NT2/D1 (cell line): ENCODE measurements at places on chromosomes 1 and 21.

DNA sequence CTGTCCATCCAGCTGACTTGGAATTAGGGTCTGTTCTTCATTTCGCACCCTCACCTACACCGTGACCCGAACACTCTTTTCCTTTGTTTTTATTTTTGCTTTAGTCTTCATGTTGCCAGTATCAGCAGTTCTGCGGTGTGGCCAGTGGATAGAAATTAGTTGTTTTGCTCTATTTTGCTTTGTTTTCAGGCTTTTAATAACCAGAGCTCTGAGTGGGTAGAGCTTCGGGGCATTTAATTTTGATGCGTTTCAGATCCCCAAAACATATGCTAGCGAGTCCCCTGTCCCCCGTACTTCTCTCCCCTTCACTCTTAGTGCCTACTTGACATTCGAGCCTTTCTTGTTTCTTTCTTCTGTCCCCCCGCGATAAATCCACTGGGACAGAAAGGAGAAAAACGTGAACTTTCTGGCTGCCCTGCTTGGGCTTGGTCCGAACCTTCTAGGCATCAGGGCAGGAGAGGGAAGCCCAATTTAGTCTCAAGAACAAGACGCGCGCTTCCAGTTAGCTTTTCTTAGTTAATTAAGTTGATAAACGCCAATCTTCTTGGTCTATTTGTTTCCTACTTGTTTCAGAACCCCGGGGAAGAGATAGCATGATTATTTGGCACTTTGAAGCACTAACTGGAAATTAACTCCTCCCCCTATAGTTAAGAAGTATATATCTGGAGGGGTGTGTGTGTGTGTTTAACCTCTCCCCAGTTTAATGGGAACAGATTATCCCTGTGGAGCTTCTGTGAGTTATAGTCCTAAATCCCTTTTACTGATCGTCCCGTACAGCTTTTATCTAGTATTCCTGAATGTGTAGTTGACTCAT, 839 bp downstream of the SWT1 start:
- DNase-seq: no peak

- DNase-seq: peak; percentile 89
Observed at GRCh38 chr1:202235856-202236837, 42.5 kb downstream of the LGR6 start.

- DNase-seq: no peak
Observed at GRCh38 chr1:85088408-85088784, 40.1 kb upstream of the MCOLN3 start.

DNA sequence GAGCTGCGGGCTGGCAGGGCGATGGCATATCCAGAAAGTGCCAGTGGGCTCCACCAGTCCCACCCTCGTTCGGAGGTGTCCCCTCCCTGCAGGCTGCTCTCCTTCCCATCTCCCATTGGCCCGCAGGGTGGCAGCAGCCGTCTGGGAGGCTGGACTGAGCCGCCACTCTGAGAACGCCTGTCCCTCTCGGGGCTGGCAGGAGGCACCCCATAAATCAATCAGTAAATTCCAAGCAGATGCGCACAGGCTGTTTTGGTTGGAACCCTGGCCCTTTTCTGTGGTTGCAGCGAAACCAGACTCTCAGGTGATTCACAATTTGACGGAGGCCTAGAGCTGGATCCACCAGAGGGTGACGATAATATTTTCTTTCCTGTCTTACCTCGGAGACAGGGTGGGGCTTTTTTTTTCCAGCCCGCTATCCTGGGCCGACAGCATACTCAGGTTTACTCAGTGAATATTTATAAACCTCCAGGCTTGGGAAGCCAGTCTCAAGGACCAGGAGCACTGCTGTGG, 99.7 kb downstream of the GLIS1 start:
- DNase-seq: no peak

DNA sequence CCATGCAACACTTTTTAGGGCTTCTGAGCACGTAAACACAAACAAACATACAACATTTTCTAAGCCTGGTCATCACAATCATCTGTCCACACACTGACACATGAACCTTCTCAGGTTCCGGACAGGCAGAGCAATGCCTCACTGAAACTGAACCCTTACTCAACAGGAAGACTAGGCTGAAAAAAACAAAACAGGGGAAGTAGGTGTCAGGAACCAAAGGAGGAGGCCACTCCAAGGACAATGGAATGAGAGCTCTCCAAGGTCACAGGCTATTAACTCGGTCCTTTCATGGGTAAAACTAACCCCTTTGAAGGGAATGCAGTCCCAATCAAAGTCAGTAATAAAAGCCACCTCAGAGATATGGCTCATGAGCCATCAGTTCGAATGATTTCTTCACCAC, 76.6 kb downstream of the FAM78B start:
- no peak for DNase-seq
